ENCODE measurements at places on chromosomes 5 and 9. TPM values are rescaled to one million over a fixed set of nuclear protein-coding genes. Genes with fewer than 3 reads are reported as not detected.

- H3K4me3 ChIP-seq = no peak overlapping the region
- no peak overlapping the region for H3K27ac ChIP-seq
- H3K4me1 ChIP-seq = peaks cover 34% of the 10 kb centered on the region
- no peaks in the 10 kb centered on the region for H3K36me3 ChIP-seq
These were observed 45.0 kb upstream of the SH3PXD2B start for GRCh38 chr5:172499287-172499686.

Gene ADCY2
- total RNA-seq = 3.5 TPM

DNA sequence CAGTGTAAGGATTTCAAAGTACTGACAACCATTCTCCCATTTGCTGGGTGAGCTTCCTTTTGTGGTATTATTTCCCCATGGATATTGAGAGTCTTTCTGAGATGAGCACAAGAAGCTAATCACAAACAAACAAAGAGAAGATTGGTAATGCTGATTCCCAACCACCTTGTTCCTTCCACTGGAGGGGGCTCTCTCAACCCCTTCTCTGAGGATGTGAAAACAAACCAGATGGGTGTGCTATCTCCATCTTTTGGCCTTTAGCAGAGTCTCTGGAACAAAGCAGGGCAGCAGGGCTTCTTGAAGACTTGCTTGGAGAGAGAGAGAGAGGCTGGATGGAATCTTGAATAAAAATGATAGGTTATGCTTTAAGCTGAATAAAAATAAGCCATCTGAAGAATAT is 576.7 kb upstream of the ZNF462 start:
- no peaks in the 10 kb centered on the region for H3K27me3 ChIP-seq
- H3K4me3 ChIP-seq = peak overlapping the region; percentile 21
- H3K36me3 ChIP-seq = peaks cover 5% of the 10 kb centered on the region
- H3K4me1 ChIP-seq = peaks cover 62% of the 10 kb centered on the region
- peak; percentile 30 for DNase-seq

DNA sequence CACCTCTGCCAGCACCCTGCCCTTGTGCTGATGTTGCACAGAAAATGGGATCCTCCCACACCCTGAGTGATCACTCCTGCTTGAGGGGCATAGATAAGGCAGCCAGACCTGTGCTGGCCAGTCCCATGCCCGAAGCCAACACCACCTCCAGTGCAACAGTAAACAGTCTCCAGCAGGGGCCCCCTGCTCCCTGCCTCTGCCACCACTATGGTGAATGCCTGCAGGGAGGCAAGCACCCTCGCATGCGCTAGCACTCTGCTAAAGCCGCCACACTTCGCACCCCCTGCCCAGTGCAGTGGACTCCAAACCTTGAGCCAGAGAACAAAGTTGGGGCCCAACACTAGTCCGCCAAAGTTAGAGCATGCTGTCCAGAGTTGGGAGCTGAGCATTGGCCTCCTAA is 118.7 kb downstream of the PJA2 start:
- H3K4me1 ChIP-seq = no peaks in the 10 kb centered on the region
- no peak for DNase-seq
- no peak overlapping the region for H3K4me3 ChIP-seq
- H3K36me3 ChIP-seq = peaks cover 21% of the 10 kb centered on the region
- H3K27ac ChIP-seq = no peak overlapping the region

DNA sequence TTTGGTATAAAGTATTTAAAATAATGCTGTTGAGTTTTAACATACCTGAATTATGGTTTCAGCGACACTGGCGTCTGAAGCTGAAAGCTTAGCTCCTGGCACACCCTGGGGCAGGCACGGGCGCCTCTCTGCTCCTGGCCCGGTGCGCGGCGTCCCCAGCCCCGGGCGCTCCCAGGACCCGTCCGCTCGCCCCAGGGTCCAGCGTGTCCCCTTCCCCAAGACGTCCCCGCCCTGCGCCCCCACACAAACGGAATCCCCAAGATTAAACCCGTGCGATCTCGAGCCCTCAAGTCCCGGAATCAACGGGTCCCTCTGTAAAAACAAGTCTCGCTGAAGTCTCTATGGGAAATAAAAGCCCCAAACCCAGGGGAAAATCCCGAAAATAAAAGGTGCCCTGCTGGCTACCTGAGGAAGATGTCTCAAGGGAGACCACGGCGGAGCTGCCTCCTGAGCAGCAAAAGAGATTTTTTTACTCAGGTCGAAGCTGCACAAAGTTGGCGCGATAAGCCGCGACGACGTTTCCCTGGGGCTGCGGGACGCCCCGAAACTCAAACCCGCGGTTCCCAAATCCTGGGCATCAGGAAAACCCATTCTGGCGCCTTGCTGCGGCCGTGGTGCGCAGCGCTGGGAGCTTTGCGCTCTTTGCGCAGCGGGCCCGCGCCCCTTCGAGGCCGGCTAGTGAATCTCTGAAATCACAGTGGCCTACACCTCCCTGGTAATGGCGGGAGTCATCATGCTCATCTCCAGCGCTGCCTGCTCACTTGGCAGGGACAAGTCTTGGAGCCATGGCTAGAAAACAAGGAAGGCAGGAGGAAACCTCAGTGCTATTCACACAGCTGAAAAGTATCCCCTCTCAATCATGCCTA is 6.3 kb upstream of the IFNA8 start:
- H3K4me1 ChIP-seq = peaks cover 11% of the 10 kb centered on the region
- H3K27ac ChIP-seq = no peak overlapping the region
- H3K4me3 ChIP-seq = peak overlapping the region; percentile 83
- peak; percentile 33 for DNase-seq
- H3K36me3 ChIP-seq = no peaks in the 10 kb centered on the region

- no peaks in the 10 kb centered on the region for H3K4me1 ChIP-seq
- no peak overlapping the region for H3K27ac ChIP-seq
- H3K27me3 ChIP-seq = peaks cover 26% of the 10 kb centered on the region
- H3K36me3 ChIP-seq = no peaks in the 10 kb centered on the region
- no peak overlapping the region for H3K4me3 ChIP-seq
- no peak for DNase-seq
These were observed 297.7 kb downstream of the IRX2 start for GRCh38 chr5:2453781-2454180.

Gene LHX3
- total RNA-seq = not detected

GRCh38 chr9:132042324-132042723 is 37.3 kb downstream of the MED27 start:
- H3K27me3 ChIP-seq = no peaks in the 10 kb centered on the region
- H3K27ac ChIP-seq = no peak overlapping the region
- no peaks in the 10 kb centered on the region for H3K36me3 ChIP-seq
- DNase-seq = no peak

DNA sequence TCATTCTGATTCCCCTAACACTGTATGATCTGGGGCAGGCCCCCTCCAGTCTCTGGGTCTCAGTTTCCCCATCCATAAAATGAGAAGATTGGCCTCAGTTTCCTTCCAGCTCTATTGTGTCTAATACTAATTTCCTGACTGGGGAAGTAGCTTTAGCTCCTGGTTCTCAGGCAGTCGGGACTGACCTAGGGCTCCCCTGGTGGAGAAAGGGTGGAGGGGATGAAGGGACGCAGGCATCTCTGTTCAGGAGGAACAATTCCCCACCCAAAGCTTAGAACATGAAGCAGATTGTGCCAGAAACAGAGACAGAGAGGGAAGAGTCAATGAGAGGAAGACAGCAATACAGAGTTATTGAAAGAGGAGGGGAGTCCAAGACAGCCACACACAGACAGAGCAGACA is 14.2 kb upstream of the PTGS1 start:
- H3K36me3 ChIP-seq = no peaks in the 10 kb centered on the region
- peaks cover 11% of the 10 kb centered on the region for H3K27me3 ChIP-seq
- no peak overlapping the region for H3K27ac ChIP-seq
- H3K4me3 ChIP-seq = no peak overlapping the region
- no peaks in the 10 kb centered on the region for H3K4me1 ChIP-seq

Gene RXFP3
- 0.12 TPM for total RNA-seq

GRCh38 chr9:18721267-18721994 is 247.5 kb downstream of the ADAMTSL1 start:
- H3K27me3 ChIP-seq = no peaks in the 10 kb centered on the region
- H3K4me3 ChIP-seq = no peak overlapping the region
- H3K36me3 ChIP-seq = no peaks in the 10 kb centered on the region
- H3K4me1 ChIP-seq = peaks cover under 1% of the 10 kb centered on the region

Gene SPAG8
- 1.4 TPM for total RNA-seq

DNA sequence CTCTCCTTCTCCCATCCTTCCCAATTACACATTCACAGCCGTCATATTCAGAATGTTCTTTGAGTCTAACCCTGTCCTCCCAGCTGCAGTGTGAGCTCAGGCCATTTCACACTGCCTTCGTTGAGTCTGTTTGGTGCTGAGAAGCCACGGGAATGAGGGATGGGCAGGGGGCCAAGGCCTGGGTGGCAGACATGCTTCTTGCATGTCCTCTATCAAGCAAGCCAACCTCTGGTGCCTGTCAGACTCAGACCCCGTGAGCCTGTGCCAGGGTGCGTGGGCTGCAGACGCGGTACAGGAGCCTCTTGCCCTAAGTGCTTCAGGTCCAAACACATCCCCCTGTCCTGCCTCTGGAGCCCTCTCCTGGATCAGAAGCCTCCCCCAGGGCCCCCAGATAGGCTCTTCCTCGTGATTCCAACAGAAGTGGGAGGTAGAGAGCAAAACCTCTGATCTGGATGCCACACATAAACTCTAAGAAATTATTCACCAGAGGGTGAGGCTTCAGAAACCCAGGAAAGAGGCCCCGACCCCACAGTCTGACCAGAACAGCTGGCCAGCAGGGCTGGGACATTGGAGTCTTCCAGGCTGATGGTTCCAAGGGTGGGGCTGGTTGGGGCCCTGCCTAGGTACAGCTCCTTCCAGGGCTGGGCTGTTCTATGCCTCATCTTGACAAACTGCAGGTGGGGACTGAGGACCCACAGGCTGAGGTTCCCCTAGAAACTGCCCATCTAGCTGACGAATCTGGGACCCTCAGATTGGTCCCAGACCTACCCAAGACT is 46.7 kb upstream of the CDKN2AIPNL start:
- no peak overlapping the region for H3K27ac ChIP-seq
- H3K27me3 ChIP-seq = peaks cover 3% of the 10 kb centered on the region
- no peaks in the 10 kb centered on the region for H3K4me1 ChIP-seq
- H3K4me3 ChIP-seq = no peak overlapping the region
- no peaks in the 10 kb centered on the region for H3K36me3 ChIP-seq
- DNase-seq = no peak

DNA sequence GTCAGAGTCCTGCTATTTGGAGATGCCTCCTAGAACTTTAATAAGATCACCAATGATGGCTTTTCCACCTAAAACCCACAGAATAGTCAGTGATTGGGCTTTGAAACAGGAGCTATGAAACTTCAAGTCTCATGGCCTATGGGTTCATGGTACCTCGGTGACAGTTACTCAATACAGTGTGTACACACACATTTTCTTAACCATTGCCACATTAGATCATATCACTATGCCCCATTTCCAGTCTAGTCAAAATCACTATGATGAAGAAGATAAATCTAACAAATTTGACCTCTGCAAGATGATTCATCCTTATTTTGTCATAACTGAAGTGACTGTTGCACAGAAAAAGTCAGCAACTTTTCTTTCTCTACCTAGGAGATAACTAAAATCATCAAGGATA is 86.8 kb upstream of the OR13F1 start:
- DNase-seq = no peak
- H3K4me3 ChIP-seq = no peak overlapping the region
- no peaks in the 10 kb centered on the region for H3K27me3 ChIP-seq

- no peak overlapping the region for H3K4me3 ChIP-seq
These were observed 20.6 kb downstream of the MEGF9 start for GRCh38 chr9:120693700-120694008.

GRCh38 chr5:180652771-180653170 is 3.4 kb upstream of the FLT4 start:
- peaks cover 70% of the 10 kb centered on the region for H3K27me3 ChIP-seq
- no peak overlapping the region for H3K4me3 ChIP-seq
- peaks cover 13% of the 10 kb centered on the region for H3K4me1 ChIP-seq
- H3K36me3 ChIP-seq = no peaks in the 10 kb centered on the region

Gene CXXC5
- total RNA-seq = 30.4 TPM

Gene TAS2R1
- total RNA-seq = not detected

DNA sequence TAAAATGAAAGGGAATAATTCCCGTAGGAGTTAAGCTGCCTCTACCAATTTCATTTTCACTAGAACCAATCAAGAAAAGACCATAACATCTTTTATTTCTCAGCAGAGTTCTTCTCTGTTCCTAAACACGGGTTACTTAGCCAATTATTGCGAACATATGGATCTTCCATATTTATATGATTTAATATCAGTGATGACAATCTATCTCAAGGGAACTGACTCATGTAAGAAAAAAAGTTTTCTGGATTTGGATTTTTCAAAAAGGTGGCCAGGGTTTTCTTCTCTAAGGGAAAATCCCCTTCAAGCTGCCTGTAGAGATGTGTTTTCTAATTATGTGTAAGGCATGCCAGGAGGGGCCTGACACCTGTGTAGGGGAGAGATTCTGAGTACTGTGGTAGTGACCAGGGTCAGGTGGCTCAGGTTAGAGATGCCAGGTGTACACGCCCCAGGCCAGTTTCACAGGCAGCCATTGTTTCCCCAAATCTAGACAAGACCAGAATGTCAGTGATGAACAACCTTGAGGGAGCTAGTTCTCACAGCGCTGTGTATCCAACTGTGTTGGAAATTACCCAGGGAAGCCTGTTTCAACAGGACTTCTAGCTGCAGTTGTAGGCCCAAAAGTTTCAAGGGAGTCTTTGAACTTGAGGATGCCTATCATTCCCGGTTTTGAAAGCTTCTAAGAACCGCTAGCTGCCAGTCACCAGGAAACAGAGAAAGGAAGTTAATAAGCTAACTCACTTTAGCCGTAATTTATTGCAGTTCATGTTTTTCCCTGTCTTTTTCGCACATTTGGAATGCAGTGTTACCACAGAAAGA is 572.5 kb upstream of the RGMB start:
- H3K36me3 ChIP-seq = peaks cover 2% of the 10 kb centered on the region
- no peak for DNase-seq
- peaks cover 10% of the 10 kb centered on the region for H3K4me1 ChIP-seq

DNA sequence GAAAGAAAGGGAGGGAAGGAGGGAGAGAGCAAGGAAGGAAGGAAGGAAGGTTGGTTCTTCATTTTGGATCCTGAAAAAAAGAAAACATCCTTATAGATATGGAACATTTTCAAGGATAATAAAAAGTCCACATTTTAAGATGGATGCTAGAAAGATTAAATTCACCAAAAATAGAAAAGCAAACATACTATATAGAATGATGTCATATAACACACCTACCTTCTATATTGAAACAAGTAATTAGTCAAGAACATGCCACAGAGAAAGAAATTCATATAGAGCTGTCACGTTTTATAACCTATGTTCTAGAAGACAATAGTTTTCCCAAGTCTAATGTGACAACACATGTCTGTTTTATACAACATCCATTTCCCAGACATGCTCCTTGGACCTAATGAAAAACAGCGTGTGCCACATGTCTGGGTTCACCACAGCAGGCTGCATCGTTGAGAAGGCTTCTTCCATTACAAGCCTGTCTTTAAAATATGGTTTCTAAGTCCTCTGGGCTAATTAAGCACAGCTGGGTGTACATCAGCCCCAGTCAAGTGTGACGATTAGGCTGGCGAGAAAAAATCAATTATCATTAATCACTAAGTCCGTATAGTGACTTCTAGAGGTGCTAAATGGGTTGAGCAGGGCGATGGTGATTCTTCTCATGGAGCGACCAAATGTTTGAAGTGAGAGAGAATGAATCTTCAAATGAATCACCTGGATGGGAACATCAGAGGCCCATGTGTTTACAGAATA is 301.8 kb downstream of the TLE1 start:
- H3K27me3 ChIP-seq = no peaks in the 10 kb centered on the region
- no peak overlapping the region for H3K27ac ChIP-seq
- DNase-seq = no peak
- no peaks in the 10 kb centered on the region for H3K36me3 ChIP-seq
- peaks cover 25% of the 10 kb centered on the region for H3K4me1 ChIP-seq
- no peak overlapping the region for H3K4me3 ChIP-seq

Gene TERT
- 5.6 TPM for total RNA-seq

Gene MYO10
- 93.4 TPM for total RNA-seq

Data from neural crest cell (in vitro differentiated cells).